ENCODE measurements at places on chromosomes 2 and 18. TPM values are rescaled to one million over a fixed set of nuclear protein-coding genes. Genes with fewer than 3 reads are reported as not detected.

MDH1B gene
- 0.54 TPM for total RNA-seq

ATRAID gene
- total RNA-seq = 109 TPM

IL18R1 gene
- total RNA-seq = 0.67 TPM

SCYGR4 gene
- total RNA-seq = not detected

CDH19 gene
- 18.4 TPM for total RNA-seq

Measured in Right ventricle myocardium superior (tissue), 1 donor.